Stimulated activated CD4-positive, alpha-beta T cell treated with anti-CD3 and anti-CD28 coated beads, Interleukin-15, amount 100 ng/mL, for 24 hours (primary cell): ENCODE measurements at places on chromosomes 6 and 20.

DNA sequence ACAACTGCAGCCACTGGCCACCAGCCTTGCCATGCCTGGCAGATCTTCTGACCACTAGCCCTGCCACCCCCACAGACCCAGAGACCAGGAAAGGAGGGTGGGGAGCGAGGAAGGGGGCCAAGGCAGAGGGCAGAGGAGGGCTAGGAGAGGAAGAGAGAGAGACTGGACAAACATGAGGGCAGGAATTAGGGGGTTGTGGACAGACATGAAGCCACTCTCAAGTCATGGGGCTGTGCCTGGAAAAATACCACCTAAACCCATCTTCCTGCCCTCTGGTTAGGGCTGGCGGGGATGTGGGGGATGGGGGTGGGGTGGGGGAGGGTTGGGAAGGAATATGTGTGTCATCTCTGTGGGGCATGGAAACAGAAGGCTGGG, 1.4 kb upstream of the SLC29A1 start:
- DNase-seq = no peak

DNA sequence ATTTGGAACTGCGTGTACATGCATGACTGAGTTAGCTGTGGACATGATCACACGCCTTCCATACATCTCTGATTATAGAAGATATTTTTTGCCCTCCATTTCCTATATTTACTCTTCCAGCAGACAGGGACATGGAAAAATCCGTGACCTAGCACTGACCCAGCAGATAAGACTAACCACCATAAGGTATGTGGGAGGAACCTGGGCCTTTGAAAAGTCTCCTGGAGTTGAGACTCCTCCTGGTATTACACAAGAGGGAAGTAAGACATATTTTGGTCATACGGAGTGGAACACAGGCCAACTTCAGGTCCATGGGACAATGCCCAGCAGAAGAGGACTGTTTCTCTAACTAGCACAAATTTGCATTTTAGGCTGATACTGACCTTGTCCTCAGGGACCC, 13.7 kb upstream of the SIRPB1 start:
- DNase-seq = no peak

DNA sequence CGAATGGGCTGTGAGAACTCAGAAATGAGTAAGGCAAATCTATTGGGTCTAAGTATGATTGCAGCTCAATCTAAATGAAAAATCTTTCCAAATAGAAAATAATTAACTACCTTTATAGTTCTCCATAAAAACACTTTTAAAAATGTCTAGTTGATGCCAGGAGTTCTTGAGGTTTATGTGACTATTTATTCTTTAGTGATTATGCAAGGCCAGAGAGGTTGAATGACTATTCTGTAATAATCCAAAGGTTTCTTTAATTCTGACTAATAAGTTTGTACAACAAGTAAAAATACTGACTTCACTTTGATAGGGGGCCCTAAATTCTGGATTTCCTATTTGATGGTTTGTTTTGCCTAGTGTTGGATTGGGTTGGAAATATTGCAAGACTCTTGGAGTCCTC, 461.2 kb downstream of the EPM2A start:
- DNase-seq = no peak

DNA sequence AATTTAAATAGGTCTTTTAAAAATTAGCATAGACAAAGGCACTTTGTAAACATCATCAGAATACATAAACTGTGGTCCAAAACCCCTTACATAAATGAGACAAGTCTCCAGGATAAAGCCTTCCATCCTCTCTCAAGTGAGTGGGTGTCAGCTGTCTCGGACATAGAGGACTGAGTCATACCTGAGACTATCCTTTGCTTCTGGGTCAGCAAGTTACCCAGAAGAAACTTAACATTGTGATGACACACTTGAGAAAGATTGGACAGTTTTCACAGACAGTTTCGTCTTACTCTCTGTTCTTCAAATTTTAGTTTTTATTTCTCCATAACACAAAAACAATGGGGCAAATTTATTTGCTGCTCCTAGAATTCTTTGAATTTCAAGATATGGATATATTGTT, 838.0 kb downstream of the DHX35 start:
- DNase-seq = no peak

DNA sequence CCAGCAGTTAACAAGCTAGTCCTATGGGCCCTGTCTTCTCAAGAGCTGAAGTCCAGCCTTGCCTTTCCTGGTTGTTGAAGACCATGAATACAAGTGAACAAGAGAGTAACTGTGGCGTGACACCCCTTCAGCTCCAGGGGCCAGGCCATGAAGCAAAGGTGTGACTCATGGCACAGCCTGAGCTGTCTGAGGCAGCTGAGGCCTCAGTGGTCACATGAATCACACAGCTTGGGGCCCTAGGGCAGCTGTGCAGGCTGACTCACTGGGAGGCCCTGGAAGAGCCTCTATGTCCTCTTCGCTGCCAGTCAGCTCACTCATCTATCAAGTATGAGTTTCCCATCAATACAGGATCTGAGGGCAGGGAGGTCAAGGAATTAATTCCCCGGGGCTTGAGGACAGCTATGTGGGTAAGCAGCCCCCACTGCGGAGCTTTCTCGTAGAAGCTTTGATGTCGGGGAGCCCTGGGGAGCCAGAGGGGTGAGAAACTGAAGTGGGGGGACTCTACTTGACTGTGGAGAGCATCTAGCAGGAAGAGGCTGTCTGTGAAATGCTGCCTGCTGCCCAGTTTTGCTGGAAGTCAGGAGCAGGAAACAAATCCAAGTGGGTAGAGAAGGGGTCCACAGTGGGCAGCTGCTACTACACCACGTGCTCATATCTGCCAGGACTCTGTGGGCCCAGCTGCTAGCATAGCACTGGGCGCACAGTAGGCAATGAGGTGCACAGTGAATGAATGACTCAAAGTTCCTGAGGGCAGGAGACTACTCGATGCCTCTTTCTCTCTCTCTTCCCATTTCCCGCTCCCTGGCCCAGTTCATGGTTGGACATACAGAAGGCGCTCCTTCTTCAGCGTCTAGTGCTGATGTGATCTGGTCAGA, 13.7 kb upstream of the FAM83C start:
- DNase-seq = peak; percentile 91

DNA sequence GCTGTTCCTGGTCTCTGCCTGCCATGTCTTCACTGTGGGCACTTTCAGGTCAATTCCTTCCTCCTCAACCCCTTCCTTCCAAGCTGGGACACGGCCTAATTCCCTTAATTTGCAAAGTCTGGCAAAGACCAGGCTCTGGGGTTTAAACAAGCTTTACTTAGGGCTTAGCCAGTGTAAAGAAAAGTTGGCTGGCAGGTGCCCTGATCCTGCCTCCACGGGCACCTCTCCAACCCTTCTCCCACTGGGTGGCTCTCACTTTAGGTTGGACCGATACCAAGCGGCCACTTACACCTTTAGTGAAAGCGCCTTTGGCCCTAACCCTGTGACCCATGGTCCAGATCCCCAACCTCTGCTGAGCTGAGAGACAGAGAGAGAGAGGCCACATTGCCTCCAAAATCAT, 13.7 kb upstream of the MLN start:
- DNase-seq = no peak

DNA sequence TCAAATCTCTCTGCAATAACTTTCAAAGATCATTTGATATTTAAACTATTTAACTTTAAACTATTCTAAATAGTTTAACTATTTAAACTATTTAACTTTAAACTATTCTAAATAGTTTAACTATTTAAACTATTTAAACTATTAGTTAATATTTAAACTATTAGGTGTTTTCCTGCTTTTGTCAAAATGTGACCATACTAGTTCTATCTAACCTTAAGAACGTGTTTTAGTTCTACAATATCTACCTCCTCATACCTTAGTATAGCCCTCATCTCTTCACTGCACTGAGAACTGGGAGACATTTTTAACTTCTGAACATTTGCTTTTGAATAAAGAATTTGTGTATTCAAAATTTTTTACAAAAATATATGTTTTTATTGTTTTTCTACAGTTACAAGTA, 429.1 kb downstream of the ADGRB3 start:
- no peak for DNase-seq

DNA sequence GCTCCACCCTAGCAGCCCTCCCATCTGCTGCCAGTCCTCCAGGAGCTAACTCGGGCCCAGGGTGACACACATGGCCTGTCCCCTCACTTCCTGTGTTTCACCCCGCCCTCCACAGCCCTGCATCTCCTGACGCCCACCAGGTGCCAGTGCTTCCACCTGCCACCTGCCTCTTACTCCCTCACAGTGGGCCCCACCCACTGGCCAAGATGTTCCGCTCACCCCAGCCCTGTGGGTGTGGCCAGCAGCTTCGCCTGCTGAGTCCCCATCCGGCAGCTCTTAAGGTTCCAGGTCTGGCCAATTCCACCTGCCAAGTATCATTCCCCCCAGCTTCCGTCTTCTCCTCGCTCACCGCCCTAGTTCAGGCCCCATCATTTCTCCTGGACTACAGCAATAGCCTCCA, 184.1 kb downstream of the MBOAT1 start:
- no peak for DNase-seq

DNA sequence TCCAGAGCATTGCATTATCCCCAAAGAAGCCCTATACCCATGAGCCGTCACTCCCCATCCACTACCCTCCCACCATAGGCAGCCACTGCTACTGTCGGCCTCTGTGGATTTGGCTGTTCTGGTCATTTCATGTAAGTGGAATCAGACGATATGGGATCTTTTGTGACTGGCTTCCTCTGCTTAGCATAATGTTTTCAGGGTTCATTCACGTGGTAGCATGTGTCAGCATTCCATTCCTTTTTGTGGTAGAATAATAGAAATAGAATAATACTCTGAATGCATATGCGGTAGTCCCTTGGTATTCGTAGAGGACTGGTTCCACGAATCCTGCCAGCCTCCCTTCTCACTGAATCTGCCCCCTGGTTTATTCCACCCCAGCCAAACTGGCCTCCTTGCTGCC, 402.6 kb upstream of the SULF2 start:
- no peak for DNase-seq

- no peak for DNase-seq
These were observed 119.4 kb downstream of the HAO1 start for GRCh38 chr20:7820897-7821296.

GRCh38 chr6:43680308-43681200, 7.0 kb downstream of the MRPS18A start:
- no peak for DNase-seq

DNA sequence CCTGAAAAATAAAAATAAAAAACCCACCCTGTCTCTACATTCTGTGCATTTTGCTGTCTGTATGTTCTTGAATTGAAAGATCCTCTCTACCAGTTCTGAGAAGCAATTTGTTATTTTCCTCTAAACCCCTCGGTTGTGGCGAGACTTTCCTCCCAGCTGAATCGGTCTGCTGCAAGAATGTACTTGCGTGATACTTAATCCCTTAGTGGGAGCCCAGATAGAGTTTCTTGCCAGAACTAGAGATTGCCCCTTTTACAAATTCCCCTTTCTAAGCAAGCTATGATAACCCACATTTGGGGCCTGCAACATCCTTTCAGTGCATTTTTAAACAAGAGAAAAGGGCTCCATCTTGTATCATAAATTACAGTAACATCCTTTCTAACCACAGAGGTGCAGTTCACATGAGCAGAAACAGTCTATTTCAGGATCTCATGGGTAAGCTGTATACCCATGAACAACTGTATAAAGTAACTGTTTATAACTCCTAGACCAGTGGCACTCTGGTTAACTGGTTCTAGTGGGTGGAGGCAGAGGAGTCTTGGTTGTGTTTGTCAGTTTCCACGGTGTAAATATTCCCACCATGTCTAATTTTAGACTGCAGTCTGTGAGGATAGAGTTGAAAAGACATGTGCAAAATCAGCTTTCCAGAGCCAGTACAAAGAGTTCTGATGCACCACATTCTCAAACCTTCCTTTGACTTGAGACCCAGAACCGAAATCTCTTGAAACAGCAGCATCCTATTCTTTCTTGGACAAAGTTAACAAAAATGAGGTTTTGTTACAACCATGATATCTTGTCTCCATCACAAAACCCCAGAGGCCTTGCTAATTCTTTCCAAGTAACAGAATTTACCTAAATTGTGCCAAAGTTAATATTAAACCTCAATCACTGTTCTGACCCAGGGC, 113.1 kb upstream of the ZNF217 start:
- DNase-seq = peak; percentile 42

GRCh38 chr6:68013780-68014515, 621.1 kb upstream of the ADGRB3 start:
- no peak for DNase-seq

DNA sequence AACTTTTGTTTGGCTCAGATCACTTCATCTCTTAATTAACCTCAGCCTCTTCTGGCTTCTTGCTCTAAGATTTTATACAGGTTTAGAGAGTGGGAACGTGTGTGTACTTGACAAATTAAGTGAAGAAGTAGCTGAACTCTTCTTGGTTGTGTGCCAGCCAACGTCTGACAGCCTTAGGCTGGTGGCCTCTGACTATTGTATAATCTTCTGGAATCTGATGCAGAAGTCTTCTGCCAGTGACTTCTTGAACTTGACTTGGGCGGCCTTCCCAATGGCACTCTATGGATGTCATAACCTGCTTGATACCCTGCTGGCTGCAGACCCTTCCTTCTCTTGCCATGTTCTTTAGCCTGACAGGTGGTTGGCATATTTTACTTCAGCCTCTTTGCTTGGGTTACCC, 660.5 kb downstream of the DOK5 start:
- DNase-seq = no peak

GRCh38 chr6:34170346-34170745, 24.5 kb upstream of the GRM4 start:
- no peak for DNase-seq

- no peak for DNase-seq
These were observed 10.8 kb downstream of the BPIFA2 start for GRCh38 chr20:33178726-33179125.

- DNase-seq = no peak
These were observed 18.5 kb downstream of the CHD6 start for GRCh38 chr20:41599699-41600104.

DNA sequence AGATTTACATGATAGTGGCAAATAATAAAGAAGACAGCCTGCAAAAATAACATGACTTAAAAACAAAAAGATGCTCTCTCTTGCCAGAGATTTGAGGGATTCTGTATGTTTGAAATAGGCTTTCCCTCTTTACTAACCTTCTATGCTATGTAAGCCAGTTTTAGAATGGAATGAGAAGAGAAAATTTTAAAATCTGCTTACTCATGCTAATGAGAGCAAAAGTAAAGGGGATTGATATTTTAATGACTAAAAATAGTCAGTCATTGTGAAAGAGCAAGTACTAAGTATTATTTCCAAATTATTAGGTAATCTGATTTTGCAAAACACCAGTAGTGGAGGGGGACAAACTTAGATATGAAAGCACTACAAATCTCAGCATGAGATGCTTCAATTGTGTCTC, 563.3 kb upstream of the ADGRB3 start:
- no peak for DNase-seq

- peak; percentile 23 for DNase-seq
These were observed 35.4 kb downstream of the MAN1A1 start for GRCh38 chr6:119313937-119314884.

GRCh38 chr6:28648035-28648877, 122.6 kb downstream of the GPX5 start:
- peak; percentile 86 for DNase-seq

GRCh38 chr6:132567566-132567965, 2.6 kb upstream of the TAAR6 start:
- no peak for DNase-seq

GRCh38 chr20:39225978-39226377, 263.8 kb downstream of the DHX35 start:
- DNase-seq = no peak

GRCh38 chr6:89792881-89793280, 26.7 kb downstream of the MDN1 start:
- DNase-seq = peak; percentile 18

GRCh38 chr20:49906101-49906604, 9.2 kb downstream of the SPATA2 start:
- no peak for DNase-seq
